ENCODE measurements at places on chromosomes 12 and 14. TPM values are rescaled to one million over a fixed set of nuclear protein-coding genes. Genes with fewer than 3 reads are reported as not detected.

DNA sequence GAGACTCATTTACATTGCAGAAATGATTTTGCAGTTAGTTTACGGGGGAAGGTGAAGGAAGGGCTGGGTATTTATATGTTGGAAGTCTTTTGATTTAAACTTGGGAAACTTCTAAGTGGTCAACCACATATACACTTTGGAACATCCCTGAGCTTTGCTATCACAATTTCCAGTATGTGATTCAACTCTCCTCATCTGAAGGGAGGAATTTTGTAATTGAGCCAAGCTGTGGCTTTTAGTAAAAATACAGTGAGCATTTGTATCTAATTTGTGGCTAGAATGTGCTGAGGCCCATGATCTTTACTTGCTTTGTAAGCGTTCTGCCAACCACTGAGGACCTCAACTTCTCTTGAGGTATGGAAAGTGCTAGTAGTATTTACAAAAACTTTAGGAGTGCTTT lies 235.0 kb upstream of the PDZRN4 start:
- H3K27me3 ChIP-seq, result no peaks in the 10 kb centered on the region
- no peaks in the 10 kb centered on the region for H3K4me1 ChIP-seq
- no peak overlapping the region for H3K27ac ChIP-seq
- H3K36me3 ChIP-seq, result no peaks in the 10 kb centered on the region
- no peak for DNase-seq

The KCNMB4 gene
- total RNA-seq, result 16.2 TPM

The HOXC13 gene
- total RNA-seq, result 0.11 TPM

- H3K27me3 ChIP-seq, result no peaks in the 10 kb centered on the region
- no peaks in the 10 kb centered on the region for H3K36me3 ChIP-seq
These were observed 4.6 kb upstream of the SEC23A start for GRCh38 chr14:39107591-39107996.

GRCh38 chr12:131990066-131990979 lies 40.6 kb downstream of the EP400 start:
- peak overlapping the region; percentile 66 for H3K4me3 ChIP-seq
- peak overlapping the region; percentile 48 for H3K27ac ChIP-seq
- peaks cover 61% of the 10 kb centered on the region for H3K36me3 ChIP-seq
- DNase-seq, result peak; percentile 76
- no peaks in the 10 kb centered on the region for H3K27me3 ChIP-seq

DNA sequence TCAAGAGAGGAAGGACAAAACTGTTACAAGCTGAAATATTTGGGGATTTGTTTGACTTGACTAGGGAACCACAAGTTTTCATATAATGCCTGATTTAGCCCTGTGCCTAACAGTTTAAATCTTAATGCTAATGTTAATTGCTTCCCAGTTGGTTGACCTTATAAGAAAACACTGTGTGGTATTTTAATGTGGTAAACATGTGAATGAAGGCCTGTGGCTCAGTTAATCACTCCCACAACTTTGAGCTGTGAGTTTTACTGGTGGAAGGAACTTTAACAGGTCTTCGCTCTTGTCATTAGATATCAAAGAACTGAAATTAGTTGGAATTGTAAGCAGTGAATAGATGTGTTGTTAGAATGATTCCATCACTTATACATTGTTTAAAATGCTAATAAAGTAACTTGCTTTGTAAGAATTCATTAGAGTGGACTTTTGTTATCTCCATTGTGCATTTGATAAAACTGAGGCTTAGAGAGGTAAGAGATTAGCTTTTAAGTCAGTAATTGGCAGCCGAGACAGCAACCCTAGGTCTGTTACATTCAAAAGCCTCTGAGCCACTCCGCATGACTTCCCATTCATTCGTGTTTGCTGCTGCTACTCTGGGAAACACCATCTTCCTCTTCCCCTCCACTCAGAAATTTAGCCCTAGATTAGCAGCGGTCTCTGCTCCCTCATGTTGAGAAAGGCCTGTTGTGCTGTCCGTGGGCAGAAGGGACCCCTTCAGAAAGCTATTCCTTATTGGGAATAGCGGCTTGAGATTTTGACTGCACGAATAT lies 1.0 kb upstream of the TBK1 start:
- peak overlapping the region; percentile 95 for H3K4me3 ChIP-seq
- no peak for DNase-seq
- H3K36me3 ChIP-seq, result peaks cover 37% of the 10 kb centered on the region
- no peak overlapping the region for H3K27ac ChIP-seq
- no peaks in the 10 kb centered on the region for H3K4me1 ChIP-seq

The KRT79 gene
- total RNA-seq, result not detected

The FBLN5 gene
- 1.0 TPM for total RNA-seq

DNA sequence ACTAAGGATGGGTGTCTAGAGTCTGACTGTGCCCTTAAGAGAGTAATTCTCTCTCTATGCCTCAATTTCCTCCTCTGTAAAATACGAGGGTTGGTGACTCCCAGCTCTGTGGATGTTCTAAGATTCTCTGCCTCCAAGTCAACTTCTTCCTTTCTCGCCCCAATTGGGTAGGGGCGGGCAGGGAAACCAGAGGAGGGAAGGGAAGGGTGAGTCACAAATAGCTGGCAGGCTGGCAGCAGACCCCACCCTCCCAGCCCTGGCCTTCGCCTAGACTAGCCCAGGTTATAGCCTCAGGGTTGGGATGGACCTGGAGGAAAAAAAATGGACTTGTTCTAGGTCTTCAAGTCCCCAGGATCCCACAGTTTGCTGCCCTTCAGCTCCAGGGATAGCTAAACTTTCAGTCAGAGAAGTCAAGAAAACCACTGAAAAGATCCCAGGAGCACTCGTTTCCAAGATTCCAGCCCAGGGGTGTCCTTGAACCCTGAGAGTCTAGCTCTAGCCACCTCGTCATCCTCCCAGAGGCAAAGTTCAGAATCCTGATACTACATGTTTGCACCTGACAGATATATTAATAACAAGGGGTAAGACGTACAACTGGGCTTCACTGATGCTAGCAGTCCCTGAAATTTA lies 2.3 kb downstream of the DGKA start:
- H3K4me3 ChIP-seq, result peak overlapping the region; percentile 82
- peaks cover 4% of the 10 kb centered on the region for H3K27me3 ChIP-seq
- H3K27ac ChIP-seq, result no peak overlapping the region
- H3K36me3 ChIP-seq, result no peaks in the 10 kb centered on the region
- peaks cover 6% of the 10 kb centered on the region for H3K4me1 ChIP-seq

The PRR4 gene
- total RNA-seq, result 1.9 TPM

DNA sequence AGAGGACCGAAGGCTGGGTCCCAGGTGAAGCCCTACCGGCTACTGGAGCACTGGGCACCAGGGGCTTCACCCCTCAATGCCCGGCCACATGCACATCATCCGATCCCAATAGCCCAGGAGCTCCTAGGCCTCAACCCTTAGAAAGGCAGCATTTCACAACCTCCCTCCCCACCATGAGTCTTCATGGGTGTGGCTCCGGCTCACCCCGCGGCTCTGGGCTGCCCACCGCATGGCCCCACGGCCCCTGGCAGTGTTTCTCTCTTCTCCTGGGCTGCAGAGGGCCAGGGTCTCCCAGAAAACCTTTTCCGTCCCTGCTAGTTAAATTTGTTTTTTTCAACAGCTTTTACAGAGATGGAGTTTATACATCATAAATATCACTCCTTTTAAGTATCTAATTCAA lies 28.6 kb upstream of the DLK1 start:
- H3K27me3 ChIP-seq, result no peaks in the 10 kb centered on the region
- no peaks in the 10 kb centered on the region for H3K4me1 ChIP-seq
- DNase-seq, result no peak
- H3K27ac ChIP-seq, result no peak overlapping the region

The SMIM41 gene
- not detected for total RNA-seq

The CAPS2 gene
- 4.3 TPM for total RNA-seq

The CERS5 gene
- total RNA-seq, result 62.5 TPM

DNA sequence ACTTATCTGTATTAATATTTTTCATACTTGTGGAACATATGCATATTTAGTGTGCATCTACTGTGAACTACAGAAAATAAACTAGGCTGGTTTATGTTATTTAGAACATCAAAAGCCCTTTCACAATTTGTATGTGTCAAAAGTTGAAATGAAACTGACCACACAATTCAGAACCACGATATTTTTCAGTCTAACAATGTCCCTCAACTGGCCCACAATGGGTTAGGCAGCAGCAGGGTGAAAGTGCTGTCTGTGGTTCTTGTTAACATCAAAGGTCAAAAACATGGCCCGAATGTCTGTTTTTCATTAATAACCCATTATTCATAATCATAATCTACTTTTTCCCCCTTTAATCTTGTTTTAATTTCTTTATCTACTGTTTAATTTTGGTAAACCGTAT lies 559.9 kb upstream of the ATP2B1 start:
- no peaks in the 10 kb centered on the region for H3K27me3 ChIP-seq
- H3K36me3 ChIP-seq, result no peaks in the 10 kb centered on the region
- H3K4me1 ChIP-seq, result no peaks in the 10 kb centered on the region
- H3K4me3 ChIP-seq, result no peak overlapping the region
- no peak for DNase-seq
- H3K27ac ChIP-seq, result no peak overlapping the region

DNA sequence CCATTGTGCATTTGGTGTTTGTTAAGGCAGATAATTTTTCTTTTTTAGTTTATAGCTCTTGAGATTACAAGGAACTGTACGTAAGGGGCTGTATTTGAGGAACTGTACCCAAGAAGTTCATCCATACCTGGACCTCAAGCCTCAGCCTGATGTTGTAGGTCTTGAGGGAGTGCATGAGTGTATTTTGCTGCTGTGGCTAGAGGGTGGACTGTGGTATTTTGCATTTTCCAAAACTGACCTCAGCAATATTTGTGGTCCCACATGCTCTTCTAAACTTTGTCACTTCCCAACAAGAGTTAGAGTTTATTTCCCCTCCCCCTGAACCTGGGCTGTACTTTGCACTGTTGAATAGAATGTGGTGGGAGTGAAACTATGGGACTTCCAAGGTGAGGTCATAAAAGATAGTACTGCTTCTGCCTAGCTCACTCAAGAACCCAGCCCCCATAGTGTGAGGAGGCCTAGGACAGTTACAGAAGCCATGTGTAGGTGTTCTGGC lies 42.2 kb upstream of the FBXO33 start:
- H3K27me3 ChIP-seq, result no peaks in the 10 kb centered on the region
- H3K27ac ChIP-seq, result no peak overlapping the region
- no peak for DNase-seq

The AQP6 gene
- 0.09 TPM for total RNA-seq

The TM7SF3 gene
- total RNA-seq, result 74.9 TPM

The GALNT16 gene
- total RNA-seq, result 2.3 TPM

The HSPA2 gene
- 25.4 TPM for total RNA-seq

DNA sequence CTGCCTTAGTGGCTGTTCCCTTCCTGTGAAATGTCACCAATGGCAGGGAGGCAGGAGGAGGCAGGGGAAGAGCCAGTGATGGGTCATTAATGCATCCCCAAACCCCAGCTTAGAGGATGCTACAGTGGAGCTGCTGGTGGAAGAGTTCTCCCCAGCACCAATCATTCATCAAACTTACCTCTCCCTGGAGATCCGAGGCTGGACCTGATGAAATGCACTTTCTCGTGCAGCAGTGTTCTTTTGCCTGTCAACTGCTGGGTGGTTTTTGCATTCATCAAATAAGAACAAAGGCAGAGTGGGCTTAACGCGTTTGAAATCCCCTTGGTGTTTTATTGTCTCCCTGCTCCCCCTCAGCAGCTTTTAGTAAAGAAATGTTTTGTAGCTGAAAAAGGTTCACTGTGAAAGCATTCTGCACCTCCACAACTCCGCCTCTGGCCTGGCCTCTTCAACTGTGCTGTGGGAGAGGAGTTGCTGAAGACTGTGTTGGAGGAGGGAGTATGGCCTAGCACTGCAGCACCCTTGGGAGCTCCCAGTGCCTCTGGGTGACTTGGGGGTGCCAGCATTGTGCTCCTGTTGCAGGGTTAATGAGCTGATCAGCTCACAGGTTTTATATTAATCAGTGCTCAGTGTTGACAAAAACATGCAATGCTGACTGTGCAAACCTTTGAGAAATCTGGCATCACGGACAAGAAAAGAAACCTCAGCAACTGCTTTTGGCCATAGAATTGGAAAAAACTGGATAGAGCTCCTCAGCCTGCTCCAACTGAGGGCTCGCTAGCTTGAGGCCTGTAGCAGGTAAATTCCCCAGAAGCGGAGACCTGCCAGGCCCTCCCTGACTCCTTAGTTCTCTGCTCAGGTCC lies 14.4 kb downstream of the TSPAN9 start:
- peaks cover 11% of the 10 kb centered on the region for H3K36me3 ChIP-seq
- H3K4me1 ChIP-seq, result no peaks in the 10 kb centered on the region
- no peak overlapping the region for H3K27ac ChIP-seq
- no peak overlapping the region for H3K4me3 ChIP-seq
- no peak for DNase-seq

- no peak overlapping the region for H3K4me3 ChIP-seq
- H3K4me1 ChIP-seq, result peaks cover 13% of the 10 kb centered on the region
- H3K36me3 ChIP-seq, result no peaks in the 10 kb centered on the region
- DNase-seq, result no peak
These were observed 46.3 kb downstream of the CCNK start for GRCh38 chr14:99527427-99528076.

The NT5DC3 gene
- total RNA-seq, result 13.6 TPM

GRCh38 chr14:103052407-103052806 lies 4.9 kb downstream of the CDC42BPB start:
- H3K36me3 ChIP-seq, result no peaks in the 10 kb centered on the region
- H3K4me1 ChIP-seq, result no peaks in the 10 kb centered on the region
- no peak overlapping the region for H3K27ac ChIP-seq
- DNase-seq, result no peak

DNA sequence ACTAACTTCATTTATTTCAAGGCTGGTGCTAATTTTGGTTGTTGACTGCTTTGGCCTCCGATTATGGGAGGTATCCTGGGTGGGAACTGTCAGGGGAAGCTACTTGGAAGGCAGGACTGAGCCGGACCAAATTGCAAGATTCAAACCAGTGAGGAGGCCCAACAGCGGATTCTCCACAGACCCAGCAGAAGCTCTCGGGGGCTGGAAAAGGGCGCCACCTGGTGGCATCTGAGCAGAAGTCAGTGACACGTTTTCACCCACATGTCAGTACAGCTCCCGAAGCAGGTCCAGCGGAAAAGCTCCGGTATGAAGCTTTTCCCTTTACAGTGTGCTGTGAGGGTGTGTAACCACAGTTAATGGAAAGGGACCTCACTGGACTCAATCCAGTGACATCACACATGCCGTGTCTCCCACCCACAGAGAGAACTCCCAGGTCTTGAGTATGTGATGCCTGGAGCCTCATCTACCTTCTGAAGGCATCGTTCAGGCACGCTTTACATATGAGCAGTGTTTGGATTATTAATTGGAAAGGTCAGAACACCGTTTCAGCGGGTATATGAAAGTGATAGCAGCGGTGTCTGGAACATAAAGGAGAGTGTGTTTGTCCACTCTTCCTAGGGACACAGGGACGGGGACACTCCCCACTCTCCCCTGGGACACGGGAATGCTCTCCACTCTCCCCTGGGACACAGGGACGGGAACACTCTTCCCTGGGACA lies 3.6 kb upstream of the P2RX2 start:
- peaks cover 29% of the 10 kb centered on the region for H3K27me3 ChIP-seq
- H3K36me3 ChIP-seq, result peaks cover 9% of the 10 kb centered on the region
- H3K4me3 ChIP-seq, result no peak overlapping the region
- DNase-seq, result peak; percentile 91
- no peak overlapping the region for H3K27ac ChIP-seq

DNA sequence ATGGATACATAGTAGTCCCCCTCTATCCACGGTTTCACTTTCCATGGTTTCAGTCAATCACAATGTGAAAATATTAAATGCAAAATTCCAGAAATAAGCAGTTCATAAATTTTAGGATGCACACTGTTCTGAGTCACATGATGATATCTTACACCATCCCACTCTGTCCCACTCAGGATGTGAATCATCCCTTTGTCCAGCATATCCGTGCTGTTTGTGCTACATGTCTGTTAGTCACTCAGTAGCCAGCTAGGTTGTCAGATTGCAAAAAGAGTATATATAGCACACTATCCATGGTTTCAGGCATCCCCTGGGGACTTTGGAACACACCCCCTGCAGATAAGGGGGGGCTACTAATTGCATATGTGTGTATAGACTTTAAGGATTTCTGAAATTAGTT lies 8.1 kb upstream of the NAA30 start:
- no peak overlapping the region for H3K27ac ChIP-seq
- H3K4me1 ChIP-seq, result no peaks in the 10 kb centered on the region
- no peak for DNase-seq
- H3K27me3 ChIP-seq, result no peaks in the 10 kb centered on the region
- no peak overlapping the region for H3K4me3 ChIP-seq
- no peaks in the 10 kb centered on the region for H3K36me3 ChIP-seq

Data from H9 (cell line).